ENCODE measurements at places on chromosomes 4 and X.

- DNase-seq, result peak; percentile 52
Measured at GRCh38 chr4:10075953-10076391, 40.6 kb downstream of the WDR1 start.

DNA sequence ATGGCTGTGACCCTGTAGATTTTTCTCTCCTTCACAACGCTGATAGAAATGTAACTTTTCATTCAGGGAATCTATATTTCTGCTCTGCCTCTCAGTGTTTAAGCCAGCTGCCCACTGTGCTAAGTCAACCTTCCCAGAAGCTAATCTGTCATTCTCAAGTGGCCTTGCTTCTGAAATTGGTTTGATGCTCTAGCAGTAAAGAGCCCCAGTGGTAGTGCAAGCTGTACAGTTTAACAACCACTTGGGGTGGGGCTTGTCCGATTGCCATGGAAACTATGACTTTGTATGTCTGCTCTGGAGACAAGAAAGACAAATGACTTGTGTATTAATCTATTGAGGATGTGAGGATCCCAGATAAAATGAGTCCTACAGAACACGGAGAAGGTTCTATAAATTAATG is 620.9 kb upstream of the GALNT7 start:
- no peak for DNase-seq

DNA sequence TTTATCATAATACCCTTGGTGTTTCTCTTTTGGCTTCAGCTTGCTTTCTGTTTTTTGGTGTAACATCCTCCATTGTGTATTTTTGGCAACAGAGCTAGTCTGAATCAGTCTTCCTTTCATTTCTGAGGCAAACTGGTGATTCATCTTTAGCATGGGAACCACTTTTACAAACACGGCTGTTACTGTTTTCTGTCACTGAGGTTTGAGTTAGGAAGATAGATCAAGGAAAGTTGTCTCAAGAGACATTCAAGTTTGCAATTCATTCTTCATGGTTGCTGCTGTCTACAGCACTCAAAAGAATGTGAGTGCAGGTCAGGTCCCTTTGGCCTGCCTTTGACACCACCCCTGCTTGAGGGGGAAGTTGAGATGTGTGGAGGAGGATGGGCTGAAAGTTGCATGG is 36.3 kb downstream of the IL21 start:
- no peak for DNase-seq

GRCh38 chr4:37847311-37847884 is 20.9 kb downstream of the PGM2 start:
- no peak for DNase-seq

- DNase-seq, result no peak
Measured at GRCh38 chrX:30949554-30949953, 60.5 kb upstream of the TAB3 start.

GRCh38 chr4:138902705-138903104 is 112.9 kb upstream of the NOCT start:
- DNase-seq, result no peak

DNA sequence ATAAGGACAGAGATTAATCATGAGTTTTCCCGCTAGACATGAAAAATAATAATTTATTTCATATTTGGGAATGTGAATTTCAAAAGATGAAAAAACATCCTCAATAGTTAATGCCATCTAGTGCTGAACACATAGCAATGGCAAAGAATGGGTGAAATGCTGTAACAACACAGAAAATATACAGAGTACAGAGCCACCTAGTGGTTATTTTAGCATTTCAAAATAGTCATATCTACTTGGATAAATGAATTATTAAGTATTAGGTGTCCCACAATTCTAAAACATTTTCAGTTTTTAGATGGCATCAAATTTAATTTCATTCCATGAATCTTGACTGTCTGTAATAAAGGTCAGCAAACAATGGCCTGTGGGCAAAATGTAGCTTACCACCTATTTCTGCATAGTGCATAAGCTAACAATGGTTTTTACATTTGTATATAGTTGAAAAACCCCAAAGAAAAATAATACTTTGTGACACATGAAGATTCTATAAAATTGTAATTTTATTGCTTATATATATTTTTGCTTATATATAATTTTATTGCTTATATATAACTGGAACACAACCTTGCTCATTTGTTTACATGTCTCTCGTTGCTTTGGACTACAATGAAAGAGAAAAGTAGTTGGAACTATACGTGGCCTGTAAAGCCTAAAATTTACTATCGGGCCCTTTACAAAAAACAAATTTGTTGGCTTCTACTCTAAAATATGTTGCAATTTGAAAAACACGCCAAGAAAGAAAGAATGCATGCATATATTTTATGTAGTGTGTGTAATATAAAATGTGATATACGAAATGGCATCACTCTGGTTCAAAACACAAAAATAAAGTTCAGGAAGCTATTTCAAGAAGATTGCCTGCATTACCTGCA is 99.1 kb upstream of the FAM47C start:
- DNase-seq, result no peak

DNA sequence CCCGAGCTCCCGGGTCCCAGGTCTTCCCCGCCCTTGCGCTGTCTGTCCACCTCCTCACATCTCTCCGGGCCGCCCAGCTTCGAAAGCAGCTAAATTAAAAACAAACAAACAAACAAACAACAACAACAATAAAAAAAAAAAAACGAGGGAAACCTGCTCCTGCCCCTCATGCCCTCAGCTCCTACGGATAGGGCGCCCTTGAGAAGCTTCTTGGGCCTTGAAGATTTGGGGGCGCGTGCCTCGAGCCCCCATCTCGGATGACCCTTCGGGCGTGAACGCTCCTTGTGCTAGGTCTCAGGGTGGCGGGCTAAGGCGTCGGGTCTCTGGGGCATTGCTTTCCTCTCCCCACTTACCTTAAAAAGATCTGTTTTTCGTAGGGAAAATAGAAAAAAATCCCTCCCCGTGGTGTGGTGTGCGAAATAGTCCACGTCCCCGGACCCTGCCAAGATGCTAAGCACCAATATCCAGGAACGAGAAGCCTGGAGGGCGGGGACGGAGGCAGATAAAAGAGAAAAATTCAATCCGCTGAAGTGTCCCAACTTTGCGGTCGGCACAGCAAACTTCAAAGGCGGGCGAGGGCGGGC is 603 bp downstream of the NDNF start:
- DNase-seq, result no peak

GRCh38 chrX:68822641-68823410 is 6.0 kb upstream of the EFNB1 start:
- DNase-seq, result no peak

DNA sequence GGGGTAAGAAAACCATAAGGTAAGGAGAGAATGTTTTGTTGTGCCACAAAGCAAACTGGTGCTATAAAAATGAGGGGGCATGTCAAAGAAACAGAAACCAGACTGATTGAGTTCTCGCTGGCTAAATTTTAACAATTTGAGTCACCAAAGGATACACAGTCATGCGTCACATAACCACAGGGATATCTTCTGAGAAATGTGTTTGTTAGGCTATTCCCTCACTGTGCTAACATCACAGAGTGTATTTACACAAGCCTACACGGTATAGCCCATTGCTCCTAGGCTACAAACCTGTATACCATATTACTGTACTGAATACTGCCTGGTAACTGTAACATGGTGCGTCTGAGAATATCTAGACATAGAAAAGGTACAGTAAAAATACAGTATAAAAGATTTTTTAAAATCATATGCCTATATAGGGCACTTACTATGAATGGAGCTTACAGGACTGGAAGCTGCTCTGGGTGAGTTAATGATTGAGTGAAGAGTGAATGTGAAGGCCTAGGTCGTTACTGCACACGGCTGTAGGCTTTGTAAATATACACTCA is 50.1 kb downstream of the FBXW7 start:
- DNase-seq, result no peak

- DNase-seq, result no peak
Measured at GRCh38 chr4:130747842-130748241, 1651.9 kb downstream of the C4orf33 start.

DNA sequence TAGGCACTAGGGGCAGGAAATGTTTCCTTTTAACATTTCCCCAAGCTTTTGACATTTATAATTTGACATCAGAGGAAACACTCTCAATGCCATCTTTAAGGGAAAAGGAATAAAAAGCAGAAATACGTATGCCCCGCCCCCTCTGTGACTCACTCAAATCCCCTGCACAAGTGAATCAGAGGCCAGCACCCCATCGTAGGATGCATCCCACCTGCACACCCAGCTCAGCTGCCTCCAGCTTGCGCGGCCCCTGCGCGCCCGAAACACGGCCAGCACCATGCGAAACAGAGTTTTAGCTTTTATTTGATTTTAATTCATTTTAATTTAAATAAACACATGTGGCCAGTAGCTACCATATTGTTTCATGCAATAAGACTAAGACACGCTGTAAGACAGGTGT is 29.5 kb downstream of the ABLIM2 start:
- no peak for DNase-seq

- DNase-seq, result no peak
Measured at GRCh38 chrX:12936947-12937346, 30.5 kb downstream of the TLR8 start.

DNA sequence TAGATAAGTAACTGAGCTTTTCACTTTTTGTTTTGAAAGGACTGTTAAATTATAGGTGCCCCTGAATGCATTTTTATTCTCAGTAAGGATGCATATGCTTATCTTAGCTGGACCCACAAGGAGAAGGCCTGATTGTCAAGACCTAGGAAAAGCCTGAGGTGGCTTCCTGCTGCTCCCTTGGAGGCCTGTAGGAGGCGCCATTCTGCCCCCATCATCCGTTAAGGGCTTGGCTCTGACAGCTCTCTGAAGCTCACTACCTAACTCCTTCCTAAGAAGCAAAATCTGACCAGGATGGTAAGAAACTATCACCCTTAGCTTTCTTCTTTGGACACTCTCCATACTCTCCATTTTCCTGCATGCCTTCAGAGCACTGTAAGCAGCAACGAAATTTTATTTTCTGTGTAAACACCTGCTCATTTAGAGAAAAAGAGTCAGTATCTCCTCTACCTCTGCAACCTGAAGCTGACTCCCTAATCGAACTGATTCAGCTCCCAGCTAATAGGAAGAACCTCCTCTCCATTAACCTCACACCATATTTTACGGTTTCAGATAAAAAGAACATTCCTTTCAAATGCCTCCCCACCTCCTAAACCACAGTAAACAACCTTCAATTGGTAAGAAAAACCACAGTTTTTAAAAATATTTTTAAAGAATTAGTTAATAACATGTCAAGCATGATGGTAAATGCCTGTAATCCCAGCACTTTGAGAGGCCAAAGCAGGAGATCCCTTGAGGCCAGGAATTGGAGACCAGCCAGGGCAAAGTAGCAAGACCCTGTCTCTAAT is 73.4 kb upstream of the EDNRA start:
- no peak for DNase-seq

GRCh38 chrX:112784692-112785091 is 55.9 kb downstream of the AMOT start:
- DNase-seq, result no peak

- no peak for DNase-seq
Measured at GRCh38 chr4:30754021-30754420, 33.9 kb downstream of the PCDH7 start.

GRCh38 chr4:131084997-131085396 is 1989.0 kb downstream of the C4orf33 start:
- DNase-seq, result no peak

- DNase-seq, result no peak
Measured at GRCh38 chr4:135552131-135552530, 1350.5 kb upstream of the PABPC4L start.

- DNase-seq, result no peak
Measured at GRCh38 chr4:70709611-70710205, 12.1 kb upstream of the RUFY3 start.

GRCh38 chr4:22235698-22236097 is 280.2 kb downstream of the ADGRA3 start:
- no peak for DNase-seq

DNA sequence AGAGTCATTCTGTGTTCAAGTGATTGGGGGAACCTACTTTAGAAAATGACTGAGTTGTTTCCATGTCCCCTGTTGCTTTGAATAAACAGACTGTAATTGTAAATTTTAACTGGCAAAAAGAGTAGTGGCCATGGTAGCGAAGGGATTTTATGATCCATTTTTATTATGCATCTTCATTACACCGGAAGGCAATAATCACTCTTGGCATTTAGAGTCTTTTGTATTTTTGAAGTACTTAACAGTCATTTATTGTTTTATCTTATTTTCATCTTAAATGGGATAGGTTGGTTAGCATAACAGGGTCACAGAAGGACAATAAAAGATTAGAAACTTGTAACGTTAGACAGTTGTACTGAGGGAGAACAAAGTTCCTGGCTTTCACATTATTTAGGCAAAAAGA is 11.0 kb upstream of the OTC start:
- DNase-seq, result no peak

DNA sequence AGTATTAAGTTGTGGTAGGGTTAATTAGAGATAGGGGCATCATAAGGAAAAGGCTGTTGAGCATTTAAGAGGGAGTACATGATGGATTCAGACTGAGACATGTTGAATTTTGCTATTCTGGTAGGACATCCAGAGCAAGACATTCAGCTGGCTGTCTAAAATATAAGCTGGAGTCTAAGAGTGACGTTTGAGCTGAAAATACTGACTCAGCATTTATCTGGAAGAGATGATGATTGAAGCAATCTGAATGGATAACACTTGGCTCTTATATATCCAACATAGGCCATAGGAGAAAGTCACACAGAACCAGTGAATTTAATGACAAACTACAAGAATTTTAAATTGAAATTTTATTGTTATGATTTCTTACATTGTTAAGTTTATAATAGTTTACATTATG is 114.3 kb downstream of the CENPC start:
- DNase-seq, result no peak

GRCh38 chrX:124406294-124407014 is 60.1 kb downstream of the SH2D1A start:
- DNase-seq, result no peak

- no peak for DNase-seq
Measured at GRCh38 chr4:55103224-55103623, 22.2 kb downstream of the KDR start.

DNA sequence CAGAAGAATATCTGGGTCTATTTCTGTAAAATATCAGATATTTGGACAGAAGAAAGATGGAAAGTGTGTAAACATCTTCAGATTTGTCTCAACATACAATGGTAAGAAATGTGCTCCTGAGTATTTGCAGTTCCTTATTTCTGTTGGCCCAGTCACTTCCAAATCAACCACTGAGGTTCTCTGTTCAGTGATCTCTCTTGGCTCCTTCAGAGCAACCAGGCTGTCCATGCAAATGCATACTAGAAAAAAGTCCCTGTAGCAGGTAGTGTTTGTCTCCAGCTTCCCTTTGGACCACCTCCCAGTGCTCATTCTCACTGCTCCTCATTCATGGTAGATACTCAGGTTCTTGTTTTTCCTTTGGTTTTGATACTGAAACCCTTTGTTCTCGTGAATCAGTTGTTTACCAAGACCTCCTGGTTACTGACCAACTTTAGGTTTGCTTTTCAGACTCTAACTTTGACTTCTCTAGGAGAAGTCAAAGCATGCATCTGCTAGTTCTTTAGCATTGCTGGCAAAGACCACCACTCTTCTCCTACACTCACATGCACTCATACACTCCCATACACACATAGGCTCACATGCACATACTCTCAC is 28.8 kb downstream of the ASIC5 start:
- DNase-seq, result no peak

DNA sequence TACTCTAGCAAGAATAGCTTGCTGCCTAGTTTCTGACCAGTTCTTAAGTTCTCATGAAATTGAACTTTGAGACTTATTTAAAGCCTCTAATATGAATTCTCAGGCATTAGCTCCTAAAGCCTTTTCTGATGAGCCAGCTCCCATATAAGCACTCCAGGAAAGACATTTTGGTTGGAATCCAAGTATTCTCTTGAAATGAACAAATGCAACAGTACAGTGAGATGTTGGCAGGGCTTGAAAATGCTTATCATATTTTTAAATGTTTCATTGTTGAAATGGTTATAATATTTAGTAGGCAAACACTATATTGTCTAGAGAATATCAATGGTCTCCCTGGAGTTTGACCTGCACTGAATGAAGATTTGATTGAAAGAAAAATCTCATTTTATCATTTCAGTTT is 240.3 kb downstream of the ANK2 start:
- no peak for DNase-seq

Measured in left forelimb (tissue), 1 donor.